ENCODE measurements at places on chromosomes 4 and X.

DNA sequence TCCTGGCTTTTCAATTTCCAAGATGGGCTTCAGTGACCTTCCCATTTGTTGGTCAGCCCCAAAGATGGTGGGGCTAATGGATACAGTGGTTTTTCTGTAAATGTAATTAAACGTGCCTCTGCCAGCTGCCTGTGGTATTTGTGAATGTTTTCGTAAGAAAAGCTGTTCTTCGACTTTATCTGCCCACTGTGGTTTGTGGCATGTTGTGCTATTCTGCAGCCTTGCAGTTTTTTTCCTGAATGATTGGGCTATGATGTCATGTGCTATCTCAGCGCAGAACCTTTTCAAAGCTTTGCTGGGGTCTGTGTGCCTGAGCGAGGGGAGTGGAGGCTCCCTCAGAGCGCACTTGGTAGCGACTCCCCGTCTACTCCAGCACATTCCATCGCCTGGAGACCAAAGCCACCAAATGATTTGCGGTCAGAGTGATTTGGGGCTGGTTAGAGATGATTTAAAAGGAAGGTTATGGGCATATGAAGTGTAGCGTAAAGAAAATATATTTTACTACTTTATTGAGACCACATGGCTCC, 137.5 kb downstream of the PALLD start:
- DNase-seq: no peak

GRCh38 chrX:44447214-44447613, 95.4 kb downstream of the FUNDC1 start:
- DNase-seq: no peak

- DNase-seq: no peak
Measured at GRCh38 chr4:5798462-5798861, 87.5 kb downstream of the EVC start.

- no peak for DNase-seq
Measured at GRCh38 chrX:24396931-24397279, 36.5 kb downstream of the SUPT20HL1 start.

GRCh38 chr4:139916041-139916440, 237.9 kb downstream of the MAML3 start:
- no peak for DNase-seq

GRCh38 chr4:40194602-40195161, 2.1 kb upstream of the RHOH start:
- no peak for DNase-seq

DNA sequence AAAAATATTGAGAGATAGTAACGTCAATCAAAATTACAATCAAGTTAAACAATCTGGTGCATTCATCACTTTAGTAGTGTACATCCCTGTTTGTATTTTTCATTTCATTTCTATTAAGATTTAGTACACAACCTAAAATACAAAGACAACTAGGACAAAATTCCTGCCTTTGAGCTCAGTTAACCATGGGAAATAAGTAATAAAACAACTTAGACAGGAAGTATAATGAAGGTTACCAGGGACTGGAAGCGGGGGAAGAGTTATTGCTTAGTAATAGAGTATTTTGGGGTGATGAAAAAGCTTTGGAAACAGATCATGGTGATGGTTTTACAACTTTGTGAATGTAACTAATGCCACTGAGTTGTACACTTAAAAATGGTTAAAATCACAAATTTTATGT, 25.6 kb upstream of the ATXN3L start:
- no peak for DNase-seq

- DNase-seq: no peak
Measured at GRCh38 chrX:49237060-49237459, 1.8 kb downstream of the CCDC22 start.

DNA sequence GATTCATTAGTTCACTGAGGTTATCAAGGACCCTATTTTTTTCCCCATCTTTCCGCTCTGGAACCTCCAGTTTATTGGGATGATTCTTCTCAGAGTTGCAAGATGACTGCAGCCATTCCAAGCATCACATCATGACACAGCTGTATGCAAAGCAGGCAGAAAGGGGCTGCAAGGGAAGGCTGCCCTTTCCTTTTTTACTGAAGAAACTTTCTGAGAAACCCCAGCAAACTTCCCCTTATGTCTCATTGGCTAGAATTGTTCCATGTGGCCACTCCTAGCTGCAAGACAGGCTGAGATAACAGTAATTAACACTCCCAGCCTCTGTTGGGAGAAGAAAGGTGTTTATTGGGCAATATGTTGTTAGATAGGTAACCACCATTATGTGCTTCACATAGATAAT, 102.6 kb downstream of the SATL1 start:
- DNase-seq: no peak

GRCh38 chr4:148238086-148238485, 204.1 kb downstream of the NR3C2 start:
- DNase-seq: no peak

- DNase-seq: no peak
Measured at GRCh38 chr4:110629214-110629754, 6.4 kb upstream of the PITX2 start.
